ENCODE measurements at places on chromosomes 6 and 20.

DNA sequence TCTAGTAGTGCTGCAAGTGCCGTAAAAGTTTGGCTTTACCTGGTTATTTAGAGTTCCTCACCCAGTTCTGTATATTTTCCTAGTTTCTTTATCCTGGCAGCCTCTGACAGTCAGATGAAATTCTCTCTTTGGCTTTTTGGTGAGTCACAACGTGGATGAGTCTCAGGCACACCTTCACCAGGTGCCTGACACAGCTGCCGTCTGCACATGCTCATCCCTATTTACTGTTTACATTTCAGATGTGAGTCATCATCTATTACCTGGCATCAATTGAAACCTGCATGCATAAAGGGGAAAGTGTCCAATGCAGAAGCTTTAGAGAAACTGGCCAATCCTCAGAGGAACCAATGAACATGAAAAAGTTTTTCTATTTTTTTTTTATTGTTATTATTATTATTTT is 33.3 kb upstream of the ADGRF4 start:
- no peak for DNase-seq

- DNase-seq, result no peak
Measured at GRCh38 chr6:158807515-158808441, 11.4 kb downstream of the EZR start.

- DNase-seq, result no peak
Measured at GRCh38 chr6:37056439-37057127, 51.1 kb downstream of the FGD2 start.

DNA sequence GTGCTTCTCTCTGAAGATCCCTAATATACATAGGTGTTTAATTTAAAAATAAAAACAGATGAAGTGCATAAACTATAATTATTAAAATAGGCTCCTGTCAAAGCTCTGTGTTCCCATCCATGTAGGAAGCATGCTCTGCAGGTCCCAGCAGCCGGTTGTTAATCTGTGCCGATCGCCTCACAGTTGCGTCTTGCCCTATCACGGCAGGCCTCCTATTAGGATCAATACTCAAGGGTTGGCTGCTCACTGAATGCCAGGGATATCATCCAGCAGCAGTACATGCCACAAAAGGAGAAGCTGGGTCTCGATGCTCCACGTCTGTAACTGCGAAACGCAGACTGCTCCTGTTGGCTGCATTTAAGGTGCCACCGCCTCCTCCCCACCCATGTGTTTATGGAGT is 369.8 kb downstream of the CDH4 start:
- DNase-seq, result no peak

GRCh38 chr6:13141387-13141786 is 186.9 kb downstream of the TBC1D7 start:
- no peak for DNase-seq

DNA sequence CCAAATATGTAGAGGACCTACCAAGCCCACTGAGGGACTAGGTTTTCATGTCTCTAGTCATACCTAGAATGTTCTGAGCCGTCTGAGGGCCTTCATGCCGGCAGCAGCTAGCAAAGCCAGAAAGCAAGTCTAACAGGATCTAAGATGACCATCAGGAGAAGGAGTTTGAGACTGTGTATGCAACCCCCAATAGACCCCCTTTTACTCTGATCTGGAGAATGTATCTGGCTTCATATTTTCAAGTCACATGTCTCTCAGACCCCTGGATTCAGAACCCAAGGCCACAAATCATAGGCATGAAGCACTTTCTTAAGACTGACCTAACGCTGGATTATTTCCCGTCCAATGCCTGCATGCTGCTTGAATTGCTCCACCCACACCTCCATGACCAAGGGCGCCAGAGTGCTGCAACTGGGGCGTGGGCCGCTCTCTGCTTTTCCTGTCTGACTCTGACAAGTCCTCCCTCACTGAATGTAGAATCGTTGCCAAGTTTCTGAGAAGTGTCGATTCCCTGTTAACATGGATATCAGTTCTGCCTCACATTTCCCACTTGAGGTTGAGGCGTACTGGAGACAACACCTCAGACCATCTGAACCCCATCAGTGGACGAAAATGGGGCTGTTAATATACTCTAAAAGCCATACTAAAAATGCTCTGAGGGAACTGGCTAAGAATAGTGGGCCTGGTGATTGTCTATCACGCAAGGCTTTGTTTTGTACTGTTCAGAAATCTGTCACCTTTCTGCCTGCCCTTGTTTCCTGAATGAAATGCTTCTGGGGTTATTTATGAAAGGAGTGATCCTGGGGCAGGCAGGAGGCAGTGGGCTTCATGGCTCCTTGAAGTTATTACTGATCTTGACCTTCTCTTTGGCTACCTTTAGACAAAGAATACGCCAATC is 23.9 kb upstream of the ASXL1 start:
- DNase-seq, result no peak
